ENCODE measurements at places on chromosomes 3 and 15.

GRCh38 chr15:35150361-35150760 lies 65.3 kb upstream of the NANOGP8 start:
- no peak for DNase-seq

GRCh38 chr3:140013220-140013619 lies 78.2 kb downstream of the CLSTN2 start:
- DNase-seq: no peak

DNA sequence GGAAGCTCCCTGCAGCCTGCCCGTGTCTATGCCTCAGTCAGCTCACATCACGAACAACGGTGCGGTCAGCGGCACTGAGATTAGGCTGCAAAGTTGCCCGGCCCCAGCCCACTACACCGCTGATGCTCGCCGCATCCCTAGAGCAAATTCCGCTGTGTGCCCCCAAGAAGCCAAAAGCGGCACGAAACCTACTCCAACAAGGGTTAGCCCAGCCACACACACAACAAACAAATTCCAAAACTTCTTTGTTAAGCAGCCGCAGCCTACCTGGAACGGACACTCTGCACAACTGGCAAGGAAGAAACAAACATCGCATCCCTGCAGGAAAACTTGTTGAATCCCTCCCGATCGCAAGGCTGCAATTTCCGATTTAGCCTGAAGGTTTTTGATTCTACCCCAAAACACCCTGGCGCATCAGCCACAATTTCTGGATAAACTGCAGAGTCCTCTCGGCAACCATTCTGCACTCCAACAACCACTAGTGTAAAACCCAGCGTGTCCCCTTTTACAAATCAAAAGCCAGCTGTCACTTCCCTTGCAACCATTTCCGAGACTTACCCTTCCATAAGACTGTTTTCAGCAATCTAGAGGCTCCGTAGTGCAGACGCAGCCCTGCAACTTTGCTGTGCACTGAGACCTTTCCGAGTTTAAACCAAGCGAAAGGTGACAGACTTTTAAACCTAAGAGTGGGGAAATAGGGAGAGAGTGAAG lies 449 bp downstream of the ROBO1 start:
- DNase-seq: no peak

DNA sequence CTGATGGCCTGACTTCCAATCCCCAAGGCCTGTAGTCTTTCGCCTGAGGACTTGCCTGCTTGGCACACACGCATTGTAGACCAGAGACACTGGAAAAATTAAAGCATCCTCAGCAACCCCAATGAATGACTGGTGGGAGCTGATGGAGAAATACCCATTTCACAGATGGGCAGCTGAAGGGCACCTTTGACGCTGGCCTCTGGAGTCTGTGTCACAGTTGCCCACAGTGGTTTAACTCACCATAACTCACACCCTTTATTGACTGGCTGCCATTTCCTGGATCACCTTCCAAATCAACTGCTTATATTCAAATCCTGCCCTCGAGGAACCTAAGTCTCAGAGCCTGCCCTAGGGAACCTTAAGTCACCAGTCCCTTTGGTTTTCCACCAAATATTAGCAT lies 183.1 kb downstream of the SHQ1 start:
- DNase-seq: no peak

GRCh38 chr3:53806182-53807116 lies 39.8 kb downstream of the CHDH start:
- no peak for DNase-seq

- no peak for DNase-seq
Observed at GRCh38 chr15:26049900-26050657, 187.0 kb upstream of the ATP10A start.

DNA sequence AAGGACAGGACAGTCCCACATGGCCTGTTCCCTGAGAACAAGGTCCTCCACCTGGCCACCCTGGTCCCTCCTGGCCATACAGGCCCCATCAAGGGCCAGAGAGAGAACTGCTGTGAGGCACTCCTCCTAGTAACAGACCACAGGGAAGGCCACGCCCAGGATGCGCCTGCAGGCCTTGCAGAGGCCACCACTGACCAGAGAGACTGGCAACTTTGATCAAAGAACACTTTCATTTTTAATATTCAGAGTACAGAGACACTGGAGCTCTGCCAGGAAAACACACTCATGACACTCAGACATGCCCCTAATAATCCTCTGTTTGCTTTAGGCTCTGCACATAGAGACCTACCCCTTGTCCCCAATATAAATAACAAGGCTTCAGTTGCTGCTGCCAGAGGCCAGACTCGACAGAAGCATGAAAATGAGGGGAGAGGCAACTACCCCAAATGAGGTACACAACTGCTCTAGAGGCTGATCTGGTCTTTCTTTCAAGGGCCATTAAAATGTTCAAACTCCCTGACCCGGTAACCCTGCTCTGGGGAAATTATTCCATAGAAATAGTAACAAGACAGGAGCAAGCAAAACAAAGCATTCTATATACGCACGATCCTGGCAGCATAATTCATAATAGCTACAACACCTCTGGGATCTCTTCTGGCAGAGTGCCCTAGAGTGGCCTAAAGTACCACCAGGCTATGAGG lies 44.8 kb downstream of the CCDC12 start:
- no peak for DNase-seq

- DNase-seq: no peak
Observed at GRCh38 chr15:80177156-80177555, 24.4 kb downstream of the FAH start.

GRCh38 chr15:49232236-49232806 lies 62.3 kb downstream of the GALK2 start:
- DNase-seq: no peak

DNA sequence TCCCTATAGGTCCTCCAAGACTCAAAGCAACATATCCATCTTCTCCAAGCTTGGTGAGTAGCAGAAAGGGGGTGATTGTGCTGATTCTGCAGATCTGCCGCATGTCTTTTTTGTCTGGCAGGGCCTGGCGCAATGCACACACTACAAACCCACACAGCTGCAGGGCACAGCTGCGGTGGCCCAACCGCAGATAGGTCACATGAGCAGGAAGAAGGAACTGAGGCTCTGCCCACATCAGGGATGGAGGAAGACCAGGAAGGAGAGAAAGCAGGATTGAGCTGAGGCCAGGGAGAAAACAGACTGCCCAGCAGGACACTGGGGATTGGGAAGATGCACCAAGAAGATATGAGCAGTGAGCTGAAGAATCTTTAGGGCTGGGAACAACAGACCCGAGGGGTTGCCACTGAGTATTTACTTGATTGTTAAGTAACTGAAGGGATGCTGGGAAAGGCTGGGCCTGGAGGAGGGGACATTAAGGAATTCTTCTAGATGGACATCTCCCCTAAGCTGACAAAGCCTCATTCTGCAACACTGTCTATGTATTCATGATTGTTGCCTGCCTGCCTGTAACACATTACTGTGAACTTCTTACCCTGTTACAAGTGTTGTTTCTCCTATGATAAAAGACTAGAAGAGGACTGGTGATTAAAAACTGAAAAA lies 126.7 kb downstream of the MYLK start:
- DNase-seq: no peak

GRCh38 chr3:12816521-12817342 lies 20.3 kb downstream of the CAND2 start:
- no peak for DNase-seq

DNA sequence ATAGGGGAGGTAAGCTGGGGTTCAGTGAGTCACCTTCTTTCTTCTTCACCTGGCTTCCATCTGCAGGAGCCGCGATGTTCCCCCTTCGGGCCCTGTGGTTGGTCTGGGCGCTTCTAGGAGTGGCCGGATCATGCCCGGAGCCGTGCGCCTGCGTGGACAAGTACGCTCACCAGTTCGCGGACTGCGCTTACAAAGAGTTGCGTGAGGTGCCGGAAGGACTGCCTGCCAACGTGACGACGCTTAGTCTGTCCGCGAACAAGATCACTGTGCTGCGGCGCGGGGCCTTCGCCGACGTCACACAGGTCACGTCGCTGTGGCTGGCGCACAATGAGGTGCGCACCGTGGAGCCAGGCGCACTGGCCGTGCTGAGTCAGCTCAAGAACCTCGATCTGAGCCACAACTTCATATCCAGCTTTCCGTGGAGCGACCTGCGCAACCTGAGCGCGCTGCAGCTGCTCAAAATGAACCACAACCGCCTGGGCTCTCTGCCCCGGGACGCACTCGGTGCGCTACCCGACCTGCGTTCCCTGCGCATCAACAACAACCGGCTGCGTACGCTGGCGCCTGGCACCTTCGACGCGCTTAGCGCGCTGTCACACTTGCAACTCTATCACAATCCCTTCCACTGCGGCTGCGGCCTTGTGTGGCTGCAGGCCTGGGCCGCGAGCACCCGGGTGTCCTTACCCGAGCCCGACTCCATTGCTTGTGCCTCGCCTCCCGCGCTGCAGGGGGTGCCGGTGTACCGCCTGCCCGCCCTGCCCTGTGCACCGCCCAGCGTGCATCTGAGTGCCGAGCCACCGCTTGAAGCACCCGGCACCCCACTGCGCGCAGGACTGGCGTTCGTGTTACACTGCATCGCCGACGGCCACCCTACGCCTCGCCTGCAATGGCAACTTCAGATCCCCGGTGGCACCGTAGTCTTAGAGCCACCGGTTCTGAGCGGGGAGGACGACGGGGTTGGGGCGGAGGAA lies 2.6 kb downstream of the ISLR2 start:
- DNase-seq: no peak

GRCh38 chr3:130428871-130429712 lies 83.6 kb downstream of the COL6A5 start:
- no peak for DNase-seq

- DNase-seq: no peak
Observed at GRCh38 chr15:43538091-43538490, 20.7 kb downstream of the MAP1A start.

- DNase-seq: no peak
Observed at GRCh38 chr15:41241221-41241964, 10.3 kb downstream of the CHP1 start.

- no peak for DNase-seq
Observed at GRCh38 chr15:55917881-55918296, 75.5 kb downstream of the NEDD4 start.

DNA sequence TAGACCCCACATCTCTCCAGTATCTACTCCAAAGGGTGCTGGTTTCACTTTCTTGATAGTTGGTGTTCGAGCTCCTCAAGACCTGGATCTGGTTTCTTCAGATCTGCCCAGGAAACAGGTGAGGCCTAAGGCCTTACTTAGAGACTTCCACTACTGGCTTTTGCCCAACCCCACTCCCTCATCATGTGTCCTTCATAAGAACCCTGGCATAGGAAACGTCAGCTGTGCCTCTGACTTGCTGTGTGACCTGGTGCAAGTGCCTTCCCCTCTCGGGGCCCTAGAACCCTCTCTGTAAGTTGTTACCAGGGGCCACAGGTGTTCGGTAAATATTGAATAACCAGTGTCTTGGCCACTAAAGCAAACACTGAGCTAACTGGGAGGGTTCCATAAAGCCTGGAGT lies 3.9 kb downstream of the OXTR start:
- no peak for DNase-seq

All from stimulated activated naive CD4-positive, alpha-beta T cell treated with Interleukin-2 at 50 U/mL for 16 hours (primary cell).